ENCODE measurements at places on chromosomes 5 and 9.

DNA sequence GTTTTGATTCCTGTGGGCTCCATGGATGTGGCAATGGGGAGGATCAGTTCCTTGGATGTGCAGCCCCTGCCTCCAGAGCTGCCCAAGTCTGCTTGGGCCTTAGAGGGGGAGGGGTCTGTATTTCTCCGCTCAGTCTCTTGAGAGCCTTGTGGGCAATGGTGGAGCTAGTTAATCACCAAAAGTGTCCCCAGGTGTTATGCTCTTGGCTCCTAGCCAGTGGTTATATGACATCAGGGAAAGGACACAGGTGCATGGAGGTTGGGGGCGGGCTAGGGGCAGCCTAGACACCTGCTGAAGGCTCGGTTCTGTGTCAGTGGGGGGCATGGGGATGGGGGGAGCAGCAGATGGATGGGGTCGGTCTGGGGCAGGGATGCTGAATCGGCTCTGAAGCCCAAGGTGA is 12.4 kb upstream of the ARAP3 start:
- DNase-seq: no peak

GRCh38 chr9:135123773-135124134 is 36.3 kb downstream of the OLFM1 start:
- DNase-seq: no peak

DNA sequence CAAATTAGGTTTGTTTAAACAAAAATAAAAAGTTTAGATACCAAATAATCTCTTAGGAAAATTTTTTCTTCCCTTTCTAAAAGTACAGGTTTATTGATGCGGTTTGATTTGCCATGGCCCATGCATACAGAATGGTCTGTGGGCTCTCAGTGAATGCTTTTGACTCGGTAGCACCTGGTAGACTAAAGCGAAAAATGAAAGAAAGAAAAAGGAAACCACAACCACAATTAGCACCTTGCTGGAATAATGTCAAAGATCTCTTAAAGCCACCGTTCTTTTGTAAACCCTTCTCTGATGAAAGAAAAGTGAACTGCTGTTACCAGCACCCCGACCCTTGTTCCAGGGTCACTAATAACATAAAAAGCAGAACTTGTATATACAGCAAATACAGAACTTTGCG is 157.9 kb downstream of the NFIB start:
- DNase-seq: no peak

- DNase-seq: no peak
Observed at GRCh38 chr5:886716-887325, 5.8 kb downstream of the BRD9 start.

DNA sequence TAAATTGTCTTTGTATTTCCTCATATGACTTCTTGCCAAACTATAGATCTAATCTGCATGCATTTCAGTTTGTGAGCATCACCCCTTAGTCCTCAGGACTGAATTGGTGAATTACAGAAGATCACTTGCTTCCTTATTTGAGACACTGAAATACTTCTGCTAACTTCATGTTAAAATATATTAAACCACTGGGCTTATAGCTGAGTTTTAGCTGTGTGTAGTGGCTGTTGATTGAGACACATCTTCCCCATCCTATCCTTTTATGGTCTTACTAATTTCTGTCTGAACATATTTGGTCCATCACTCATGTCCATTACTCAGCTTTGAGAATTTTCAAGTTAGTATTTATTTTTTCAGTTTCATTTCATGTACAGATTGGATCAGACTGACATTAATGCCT is 295.9 kb downstream of the PSAT1 start:
- DNase-seq: no peak

GRCh38 chr9:76082057-76082456 is 191.6 kb downstream of the PCSK5 start:
- DNase-seq: no peak

GRCh38 chr5:150158170-150158949 is 2.7 kb upstream of the PDGFRB start:
- no peak for DNase-seq

DNA sequence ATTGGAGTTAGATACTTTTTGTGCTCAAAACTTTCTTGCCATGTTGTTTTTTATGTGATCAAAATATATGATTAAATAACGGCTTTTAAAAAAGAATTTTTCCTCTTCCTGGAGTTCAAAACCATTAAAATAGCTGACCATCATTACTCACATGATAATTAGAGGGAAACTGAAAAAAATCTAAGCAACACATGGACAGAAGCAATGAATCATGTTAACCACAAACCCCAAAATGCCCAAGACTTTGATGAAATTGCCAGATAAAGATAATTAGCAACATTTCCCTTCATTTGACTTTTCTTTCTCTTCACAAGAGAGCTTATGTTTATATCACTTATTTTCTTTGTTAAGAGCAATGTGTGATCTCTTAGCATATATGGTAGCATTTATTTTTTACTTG is 1294.2 kb downstream of the EFNA5 start:
- no peak for DNase-seq

DNA sequence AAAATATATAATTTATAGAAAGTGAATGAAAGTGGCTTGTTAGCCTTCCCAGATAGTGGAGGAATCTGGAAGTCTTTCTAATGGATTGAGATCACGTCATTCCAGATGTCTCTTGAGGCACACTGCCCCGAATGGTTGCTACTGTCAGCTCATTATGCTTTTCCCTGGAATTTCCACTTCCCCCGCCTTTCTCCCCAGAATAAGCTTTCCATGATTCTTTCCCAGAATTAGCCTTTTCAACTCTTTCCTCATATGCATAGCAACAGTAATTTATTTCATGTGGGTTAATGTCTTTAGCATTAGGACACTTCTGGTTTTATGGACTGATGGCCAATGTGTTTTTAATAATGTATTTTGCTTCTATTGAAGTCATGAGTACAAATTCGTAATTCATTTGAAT is 81.5 kb downstream of the PALM2AKAP2 start:
- no peak for DNase-seq

- DNase-seq: no peak
Observed at GRCh38 chr9:123568691-123569688, 213.0 kb downstream of the CRB2 start.

GRCh38 chr9:27053369-27054022 is 48.0 kb upstream of the LRRC19 start:
- no peak for DNase-seq

- no peak for DNase-seq
Observed at GRCh38 chr5:36561601-36562000, 44.8 kb upstream of the SLC1A3 start.

- DNase-seq: no peak
Observed at GRCh38 chr5:161165998-161166660, 314.1 kb upstream of the ATP10B start.

- DNase-seq: no peak
Observed at GRCh38 chr5:138564242-138564641, 11.0 kb downstream of the HSPA9 start.

GRCh38 chr9:118455259-118455658 is 751.1 kb downstream of the TLR4 start:
- no peak for DNase-seq

DNA sequence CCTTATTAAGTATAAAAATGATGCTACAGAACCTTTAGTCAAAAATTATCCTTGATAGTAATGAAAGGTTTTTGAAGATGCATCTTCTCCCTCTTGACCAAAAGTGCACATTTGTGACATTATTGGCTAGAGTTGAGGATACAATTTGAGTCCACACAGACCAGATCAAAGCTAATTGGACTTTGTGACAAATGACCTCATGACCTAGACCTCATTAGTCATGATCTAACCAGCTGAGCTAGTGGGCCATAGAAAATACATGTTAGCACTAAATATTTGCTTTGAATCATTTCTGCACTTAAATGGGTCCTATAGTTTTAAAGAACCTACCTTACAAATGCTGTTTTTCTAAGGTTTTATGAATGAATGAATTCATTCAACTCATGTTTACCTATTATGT is 182.1 kb downstream of the RFX3 start:
- DNase-seq: no peak

GRCh38 chr5:40240111-40240510 is 439.6 kb upstream of the PTGER4 start:
- no peak for DNase-seq

GRCh38 chr9:95090023-95090791 is 227.3 kb downstream of the FANCC start:
- no peak for DNase-seq

- DNase-seq: peak; percentile 35
Observed at GRCh38 chr9:35910613-35911359, 1.5 kb downstream of the SPAAR start.

DNA sequence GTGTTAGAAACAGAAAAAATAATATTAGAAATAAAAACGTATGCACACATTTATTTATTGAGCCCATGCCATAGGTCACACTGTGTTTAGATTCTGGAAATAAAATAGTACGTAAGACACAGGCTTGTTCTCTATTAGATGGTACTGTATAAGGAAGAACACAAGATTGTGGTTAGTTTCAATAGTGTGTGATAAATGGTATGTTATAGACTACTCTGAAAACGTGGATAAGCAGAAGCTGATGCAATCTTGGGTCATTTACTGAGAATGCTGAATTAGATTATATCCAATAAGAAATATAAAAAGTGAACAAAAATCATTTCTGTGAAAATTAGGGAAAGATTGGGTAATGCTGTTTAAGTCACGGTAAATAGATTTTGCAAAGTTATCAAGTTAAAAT is 1456.4 kb upstream of the ACO1 start:
- DNase-seq: no peak

DNA sequence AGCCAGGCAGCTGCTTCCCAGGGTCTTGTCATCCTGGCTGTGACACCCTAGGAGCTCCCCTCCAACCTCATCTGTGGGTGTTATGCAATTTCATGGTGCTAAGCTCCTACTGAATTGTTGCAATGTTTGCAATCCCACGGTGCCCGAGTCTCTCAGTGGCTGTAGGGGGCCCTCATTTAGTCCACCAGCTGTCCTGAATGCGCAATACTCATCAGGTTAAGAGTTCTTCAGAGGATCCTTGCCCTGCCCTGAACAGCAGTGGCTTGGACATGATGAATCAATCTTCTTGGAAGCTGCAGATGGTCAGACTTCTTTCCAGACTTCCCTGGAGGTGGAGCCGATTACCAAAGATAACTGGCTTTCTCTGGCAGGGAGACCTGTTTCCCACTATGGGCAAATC is 584.1 kb downstream of the CCDC171 start:
- no peak for DNase-seq

DNA sequence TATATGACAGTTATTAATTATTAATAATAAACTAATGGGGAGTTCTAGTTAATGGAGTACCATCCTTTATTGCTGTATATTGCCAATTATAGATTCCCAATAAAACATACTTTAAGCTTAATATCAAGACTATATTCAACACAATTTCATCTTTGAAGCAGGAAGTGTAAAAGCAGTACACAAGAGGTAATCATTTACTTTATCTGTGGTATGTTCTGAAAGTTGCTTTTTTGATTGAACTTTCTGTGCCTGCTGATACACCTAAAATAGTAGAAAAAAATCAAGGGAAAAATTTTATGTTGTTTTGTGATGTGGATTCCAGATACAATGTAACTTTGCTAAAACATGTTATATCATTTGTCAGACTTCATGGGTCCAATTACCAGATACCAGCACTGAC is 58.0 kb downstream of the ACO1 start:
- DNase-seq: no peak

DNA sequence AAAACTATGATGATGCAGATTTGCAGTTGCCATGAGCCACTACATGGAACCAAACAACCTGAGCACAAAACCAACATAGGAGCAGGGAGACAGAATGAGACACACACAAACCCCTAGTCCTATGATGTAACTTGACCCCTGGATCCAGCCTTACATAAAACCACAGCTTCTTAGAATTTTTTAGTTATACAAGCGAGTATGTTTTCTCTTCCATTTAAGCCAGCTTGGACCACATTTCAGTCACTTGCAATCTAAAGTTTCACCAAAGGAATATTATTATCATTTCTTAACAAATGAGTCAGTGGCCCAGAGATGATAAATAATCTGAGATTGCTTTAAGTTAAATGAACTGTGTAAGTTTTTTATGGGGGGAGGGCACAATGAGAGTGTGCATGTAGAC is 6.8 kb downstream of the SPOCK1 start:
- DNase-seq: no peak

GRCh38 chr9:113153599-113153998 is 2.8 kb downstream of the SLC31A2 start:
- DNase-seq: no peak
